Urinary bladder (tissue), 4 donors: ENCODE measurements at places on chromosomes 13 and 19. TPM values are rescaled to one million over a fixed set of nuclear protein-coding genes. Genes with fewer than 3 reads are reported as not detected.

The VSTM2B gene
- polyA plus RNA-seq: not detected

The ZNF486 gene
- polyA plus RNA-seq: 5.1 TPM

The PDCD5 gene
- 103 TPM for polyA plus RNA-seq

The ZNF837 gene
- 1.6 TPM for polyA plus RNA-seq

DNA sequence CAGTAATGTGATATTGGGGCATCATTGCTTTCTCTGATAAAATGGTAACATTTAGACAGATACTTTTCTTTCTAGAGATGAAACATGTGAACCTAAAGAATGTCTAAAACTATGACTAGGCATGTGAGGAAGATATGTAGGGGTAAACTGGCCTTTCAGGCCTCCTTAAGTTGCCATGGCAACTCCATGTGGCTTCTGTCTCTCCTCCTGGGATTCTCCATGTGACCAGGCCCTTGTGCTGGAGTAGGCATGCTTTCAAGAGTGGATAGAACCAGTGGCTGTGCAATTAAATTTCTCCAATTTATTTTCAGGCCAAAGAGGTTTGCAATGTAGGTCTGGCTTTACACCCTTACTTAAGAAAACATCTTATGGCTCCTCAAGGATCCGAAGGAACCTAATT, 130.8 kb downstream of the OLFM4 start:
- DNase-seq: no peak

GRCh38 chr13:80802946-80803345, 462.0 kb upstream of the SPRY2 start:
- DNase-seq: no peak

- DNase-seq: no peak
Observed at GRCh38 chr19:19866611-19867248, 1.0 kb downstream of the ZNF253 start.

- DNase-seq: no peak
Observed at GRCh38 chr13:41139296-41139966, 6.8 kb upstream of the KBTBD6 start.

DNA sequence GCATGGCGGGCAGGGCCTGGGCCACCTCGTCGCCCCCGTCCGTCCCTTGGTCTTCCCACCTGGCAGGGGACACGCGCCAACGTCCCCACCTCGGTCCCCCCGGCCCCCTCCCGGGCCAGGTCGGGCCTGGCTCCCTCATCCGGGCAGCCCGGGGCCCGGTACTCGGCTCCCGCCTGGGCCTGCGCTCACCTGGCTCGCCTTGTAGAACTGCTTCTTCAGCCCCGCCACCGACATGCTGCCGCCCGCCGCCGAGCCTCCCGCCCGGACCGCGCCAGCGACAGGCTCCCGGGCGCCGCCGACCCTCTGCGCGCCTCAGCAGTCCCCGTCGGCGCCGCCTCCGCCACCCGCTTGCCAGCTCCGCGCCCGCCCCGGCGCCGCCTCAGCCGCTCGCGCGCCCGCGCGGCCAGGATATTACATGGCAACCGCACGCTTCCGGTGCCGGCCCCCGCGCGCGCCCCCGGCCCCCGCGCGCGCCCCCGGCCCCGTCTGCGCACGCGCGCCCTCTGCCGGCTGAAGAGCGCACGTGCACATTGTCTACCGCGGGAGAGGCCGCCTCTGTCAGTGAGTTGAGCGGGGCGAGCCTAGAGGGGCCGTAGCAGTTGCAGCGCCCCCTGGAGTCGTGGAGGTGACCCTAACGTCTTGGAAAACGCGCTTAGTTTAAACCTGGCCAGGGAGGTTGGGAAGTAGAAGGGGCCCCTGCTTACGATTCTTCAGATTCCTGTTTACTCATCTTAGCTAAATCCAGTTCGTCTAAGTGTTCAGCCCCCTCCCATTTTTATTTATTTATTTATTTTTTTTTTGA, at the start of gene SH3GL1:
SH3GL1 (minus strand) TSS at position 413 of the 802 bp plus-strand sequence; CDS start at position 234, 179 bp downstream.
- peak; percentile 85 for DNase-seq

DNA sequence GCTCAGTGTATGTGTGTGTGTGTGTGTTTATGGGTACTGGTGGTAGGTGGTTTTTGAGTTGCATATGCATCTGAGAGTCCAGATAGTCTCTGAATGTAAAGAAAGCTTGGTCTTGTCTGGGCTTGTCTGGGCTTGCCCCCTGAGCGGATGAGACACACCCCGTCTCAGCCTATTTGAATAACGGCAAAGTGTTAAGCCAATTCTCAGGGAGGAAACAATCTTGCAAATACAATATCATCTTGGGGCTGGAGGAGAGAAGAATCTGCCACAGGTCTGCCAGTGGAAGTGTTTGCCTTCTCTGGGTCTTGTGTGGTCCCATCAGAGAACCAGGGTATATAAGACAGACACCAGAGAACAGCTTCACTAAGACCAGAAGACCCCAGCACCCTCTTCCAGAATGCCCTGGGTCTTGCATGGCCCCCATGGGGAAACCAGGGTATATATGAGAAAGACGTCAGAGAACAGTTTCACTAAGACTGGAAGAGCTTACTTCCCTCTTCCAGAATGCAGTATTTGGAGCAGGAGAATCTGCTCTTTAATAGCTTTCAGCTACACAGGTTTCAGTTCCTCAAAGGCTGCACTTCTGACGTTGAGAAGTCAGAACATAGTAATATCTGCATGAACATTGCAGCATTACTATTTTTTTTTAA, 13.3 kb downstream of the CD70 start:
- no peak for DNase-seq

DNA sequence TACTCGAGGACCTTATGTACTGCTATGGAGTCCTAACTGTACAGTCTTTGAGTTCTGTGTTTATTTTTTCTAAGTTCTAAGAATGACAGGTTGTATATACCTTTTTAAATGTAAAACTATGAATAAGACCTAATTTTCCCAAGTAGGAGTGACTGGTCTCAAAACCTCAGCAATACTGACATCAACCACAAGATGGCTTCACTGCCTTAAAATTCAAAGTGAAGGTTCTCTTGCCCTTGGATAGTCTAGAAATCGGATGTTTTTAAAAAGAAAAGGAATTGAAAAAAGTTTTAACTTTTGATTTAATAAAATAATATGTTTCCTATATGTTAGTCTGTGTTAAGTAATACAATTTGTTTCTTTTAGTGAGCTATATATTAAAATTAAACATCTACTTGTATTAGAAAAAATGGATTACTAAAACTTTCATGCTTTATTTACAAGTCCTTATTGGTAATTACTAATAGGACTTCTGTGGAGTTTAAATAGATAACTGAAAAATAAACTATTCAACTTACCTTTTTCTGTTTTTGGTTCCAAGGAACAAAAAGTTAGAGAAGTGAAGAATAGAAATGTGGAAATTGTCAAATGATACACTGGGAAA, 52.0 kb downstream of the TDRD3 start:
- peak; percentile 18 for DNase-seq

- no peak for DNase-seq
Observed at GRCh38 chr13:95579303-95579702, 26.8 kb downstream of the CLDN10 start.
